ENCODE measurements at places on chromosomes 11 and 22. TPM values are rescaled to one million over a fixed set of nuclear protein-coding genes. Genes with fewer than 3 reads are reported as not detected.

Gene PIK3C2A
- polyA plus RNA-seq = 18.6 TPM

DNA sequence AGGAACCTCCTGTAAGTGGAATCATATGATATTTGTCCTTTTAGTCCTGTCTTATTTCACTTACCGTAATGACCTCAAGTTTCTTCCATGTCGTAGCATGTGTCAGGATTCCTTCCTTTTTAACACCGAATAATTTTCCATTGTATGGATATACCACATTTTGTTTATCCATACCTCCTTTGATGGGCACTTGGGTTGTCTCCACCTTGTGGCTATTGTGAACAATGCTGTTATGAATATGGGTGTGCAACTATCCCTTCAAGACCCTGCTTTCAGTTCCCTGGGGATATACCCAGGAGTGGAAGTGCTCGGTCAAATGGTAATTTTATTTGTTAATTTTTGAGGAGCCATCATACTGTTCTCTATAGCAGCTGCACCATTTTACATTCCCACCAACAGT lies 244.9 kb upstream of the BLID start:
- H3K27ac ChIP-seq = no peak overlapping the region
- no peaks in the 10 kb centered on the region for H3K36me3 ChIP-seq
- H3K4me3 ChIP-seq = no peak overlapping the region
- no peaks in the 10 kb centered on the region for H3K27me3 ChIP-seq
- H3K4me1 ChIP-seq = peaks cover 4% of the 10 kb centered on the region

Gene HIC2
- 4.5 TPM for polyA plus RNA-seq

- peaks cover 10% of the 10 kb centered on the region for H3K27me3 ChIP-seq
- H3K36me3 ChIP-seq = no peaks in the 10 kb centered on the region
- DNase-seq = no peak
- no peak overlapping the region for H3K27ac ChIP-seq
- H3K4me1 ChIP-seq = peaks cover 3% of the 10 kb centered on the region
- no peak overlapping the region for H3K4me3 ChIP-seq
Observed at GRCh38 chr11:19571906-19572305, 140.7 kb upstream of the NAV2 start.

DNA sequence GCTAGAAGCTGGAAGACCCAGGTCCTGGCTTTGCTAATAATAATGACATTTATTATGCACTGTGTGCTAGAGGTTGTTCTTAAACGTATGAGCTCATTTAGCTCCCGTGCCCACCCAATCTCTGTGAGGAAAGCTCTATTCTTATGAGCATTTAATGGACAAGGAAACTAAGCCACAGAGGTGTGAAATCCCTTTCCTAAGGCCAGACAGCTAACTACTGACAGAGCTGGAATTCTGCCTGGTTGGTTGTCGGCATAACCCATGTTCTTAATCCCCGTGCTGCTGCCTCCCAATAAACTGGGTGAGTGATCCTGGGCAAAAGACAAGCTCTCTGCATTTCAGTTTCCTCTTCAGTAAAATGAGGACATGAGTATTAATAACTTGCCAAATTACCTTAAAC lies 49.4 kb downstream of the SNX19 start:
- peaks cover 14% of the 10 kb centered on the region for H3K36me3 ChIP-seq
- no peak overlapping the region for H3K27ac ChIP-seq
- DNase-seq = peak; percentile 28
- H3K4me3 ChIP-seq = no peak overlapping the region
- H3K4me1 ChIP-seq = peaks cover 29% of the 10 kb centered on the region
- H3K27me3 ChIP-seq = no peaks in the 10 kb centered on the region
